ENCODE measurements at places on chromosomes 13 and 19.

DNA sequence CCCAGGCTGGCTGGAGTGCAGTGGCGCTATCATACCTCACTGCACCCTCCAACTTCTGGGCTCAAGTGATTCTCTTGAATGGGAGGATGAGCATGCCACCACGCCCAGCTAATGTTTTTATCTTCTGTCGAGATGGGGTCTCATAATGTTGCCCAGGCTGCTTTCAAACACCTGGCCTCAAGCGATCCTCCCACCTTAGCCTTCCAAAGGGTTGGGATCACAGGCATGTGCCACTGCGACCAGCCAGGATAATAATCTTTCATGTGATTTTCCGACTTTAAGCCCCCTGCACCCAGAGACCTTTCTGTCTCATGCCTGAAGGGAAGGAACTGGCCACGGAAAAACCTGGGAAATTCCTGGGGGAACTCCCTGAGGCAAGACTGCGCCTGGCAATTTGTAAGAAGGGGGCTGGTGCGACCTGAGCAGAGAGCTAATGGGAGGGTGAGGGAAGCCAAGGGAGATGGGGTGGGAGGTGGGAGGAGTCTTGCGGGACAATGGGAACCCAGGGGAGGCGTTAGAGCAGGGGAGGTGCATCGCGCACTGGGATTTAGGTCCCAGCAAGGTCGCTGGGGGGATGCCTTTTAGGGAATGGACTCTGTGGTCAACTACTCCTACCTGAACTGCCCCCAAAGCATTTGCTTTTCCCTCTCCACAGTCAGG, 1.2 kb upstream of the CCDC124 start:
- peak; percentile 84 for DNase-seq

DNA sequence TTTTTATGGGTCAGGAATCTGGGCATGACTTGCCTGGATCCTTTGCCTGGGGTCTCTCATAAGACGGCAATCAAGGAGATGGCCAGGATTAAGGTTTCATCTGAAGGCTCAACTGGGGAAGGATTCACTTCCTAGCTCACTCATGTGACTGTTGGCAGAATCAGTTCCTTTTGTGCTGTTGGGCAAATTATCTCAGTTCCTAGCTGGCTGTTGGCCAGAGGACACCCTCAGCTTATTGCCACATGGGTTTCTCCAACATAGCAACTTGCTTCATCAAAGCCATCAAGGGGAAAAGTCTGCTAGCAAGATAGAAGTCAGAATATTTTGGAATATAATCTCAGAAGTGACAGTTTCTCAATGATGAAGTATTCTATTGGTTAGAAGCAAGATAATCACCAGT, 12.2 kb upstream of the EVI5L start:
- DNase-seq, result no peak

GRCh38 chr19:31448221-31448657, 99.0 kb upstream of the TSHZ3 start:
- DNase-seq, result no peak

- DNase-seq, result no peak
Measured at GRCh38 chr13:73215823-73216222, 157.0 kb downstream of the KLF5 start.
